GM19239 (cell line): ENCODE measurements at places on chromosomes 3 and 15.

DNA sequence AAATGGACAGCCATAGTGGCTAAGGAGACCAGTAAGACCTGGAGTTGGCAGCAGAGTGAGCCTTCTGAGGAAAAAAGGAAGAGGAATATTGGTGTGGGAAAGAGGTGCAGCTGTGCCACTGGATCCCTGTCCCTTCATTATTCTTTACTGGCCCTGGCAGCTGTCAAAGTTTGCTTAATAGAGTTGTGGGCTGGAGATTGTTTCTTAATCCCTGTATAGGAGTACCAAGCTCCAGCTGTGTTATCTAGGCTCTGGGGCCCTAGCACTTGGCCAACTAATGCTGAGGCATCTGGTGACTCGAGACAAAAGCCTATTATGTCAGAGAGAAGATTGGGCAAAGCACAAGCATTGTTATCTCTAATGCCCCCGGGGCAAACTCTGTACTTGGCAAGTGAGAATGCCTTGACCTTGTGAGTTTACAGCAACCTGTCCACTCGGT is 61.4 kb downstream of the ZNF609 start:
- no peak for DNase-seq

GRCh38 chr3:18401300-18401961 is 23.7 kb downstream of the SATB1 start:
- DNase-seq = no peak

- no peak for DNase-seq
Measured at GRCh38 chr3:127161973-127162579, 30.9 kb upstream of the PRR23E start.

GRCh38 chr15:23823508-23823907 is 136.4 kb upstream of the NDN start:
- DNase-seq = no peak

DNA sequence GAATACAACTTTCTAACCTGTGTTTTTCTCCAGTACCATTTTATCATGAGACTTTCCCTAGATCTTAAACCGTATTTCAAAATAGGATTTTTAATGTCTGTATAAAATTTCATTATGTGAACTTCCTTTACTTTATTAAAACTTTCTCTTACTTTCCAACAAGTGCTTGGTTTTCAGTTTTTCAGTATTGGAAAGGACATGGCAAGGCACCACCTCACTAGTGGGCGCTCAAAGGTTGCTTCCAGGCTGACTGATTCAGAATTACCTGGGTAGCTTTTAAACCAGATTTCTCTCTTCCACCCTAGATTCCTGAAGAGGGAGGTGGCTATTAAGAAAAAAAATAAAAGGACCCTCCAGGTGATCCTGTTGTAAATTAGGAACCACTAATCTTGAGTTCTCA is 236.6 kb downstream of the SOX2 start:
- no peak for DNase-seq

DNA sequence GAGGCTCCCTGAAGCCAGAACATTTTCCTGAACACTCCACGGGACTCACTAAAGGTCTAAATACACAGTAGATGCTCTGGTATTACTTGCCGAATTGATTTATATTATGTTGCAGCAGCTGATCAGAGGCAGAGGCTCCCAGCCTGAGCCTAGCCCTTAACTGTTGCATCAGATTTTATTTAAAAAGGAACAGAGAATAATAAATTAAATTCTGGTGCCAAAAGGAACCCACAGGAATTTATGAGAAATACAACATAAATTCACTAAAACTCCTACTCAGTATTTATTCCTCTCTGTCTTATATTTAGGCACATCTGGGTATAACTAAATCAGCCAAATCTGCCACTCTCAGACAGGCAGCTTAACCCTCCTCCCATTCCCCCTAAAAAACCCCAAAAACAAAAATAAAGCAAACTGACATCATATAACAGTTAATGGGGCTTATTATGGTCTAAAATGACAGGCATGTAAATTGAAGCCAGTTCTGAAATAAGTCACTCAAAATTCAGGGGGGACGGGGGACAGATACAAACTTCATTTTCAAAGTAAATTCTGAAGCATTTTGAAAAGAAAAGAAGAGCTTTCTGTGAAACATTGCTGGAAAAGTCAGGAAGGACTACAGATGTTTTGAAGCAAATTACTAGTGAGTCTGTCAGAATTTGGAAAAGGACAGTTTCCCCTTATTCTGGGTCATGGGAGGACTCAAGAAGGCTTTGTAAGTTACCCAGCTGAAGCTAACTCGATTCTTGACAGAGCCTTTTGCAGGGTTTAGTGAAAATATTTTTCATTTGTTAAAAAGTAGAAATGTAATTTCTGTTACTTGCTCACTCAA is 53.8 kb upstream of the CORO2B start:
- no peak for DNase-seq

DNA sequence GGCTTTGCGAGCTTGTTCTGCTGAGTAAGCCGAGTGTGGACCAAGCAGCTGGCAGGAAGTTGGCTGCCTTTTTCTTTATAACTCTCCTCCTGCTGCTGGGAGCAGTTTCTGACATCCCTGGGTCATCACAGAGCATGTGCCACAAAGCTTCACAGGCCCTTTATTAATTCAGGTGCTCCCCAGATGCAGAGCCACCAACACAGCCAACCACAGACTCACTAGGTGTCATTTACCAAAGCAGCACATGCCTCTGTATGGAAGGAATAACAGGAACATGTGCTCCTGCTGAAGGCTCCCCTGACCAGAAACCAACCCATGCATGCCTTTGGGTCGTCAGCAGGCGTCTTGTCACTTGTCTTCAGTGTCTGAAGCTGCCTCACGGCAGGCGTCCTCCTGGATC is 152.5 kb downstream of the ADAMTS17 start:
- no peak for DNase-seq

GRCh38 chr3:139778682-139779233 is 101.0 kb upstream of the NMNAT3 start:
- DNase-seq = no peak

- no peak for DNase-seq
Measured at GRCh38 chr15:64324165-64324877, 31.7 kb downstream of the CSNK1G1 start.

- no peak for DNase-seq
Measured at GRCh38 chr15:49692514-49693090, 71.8 kb downstream of the DTWD1 start.

DNA sequence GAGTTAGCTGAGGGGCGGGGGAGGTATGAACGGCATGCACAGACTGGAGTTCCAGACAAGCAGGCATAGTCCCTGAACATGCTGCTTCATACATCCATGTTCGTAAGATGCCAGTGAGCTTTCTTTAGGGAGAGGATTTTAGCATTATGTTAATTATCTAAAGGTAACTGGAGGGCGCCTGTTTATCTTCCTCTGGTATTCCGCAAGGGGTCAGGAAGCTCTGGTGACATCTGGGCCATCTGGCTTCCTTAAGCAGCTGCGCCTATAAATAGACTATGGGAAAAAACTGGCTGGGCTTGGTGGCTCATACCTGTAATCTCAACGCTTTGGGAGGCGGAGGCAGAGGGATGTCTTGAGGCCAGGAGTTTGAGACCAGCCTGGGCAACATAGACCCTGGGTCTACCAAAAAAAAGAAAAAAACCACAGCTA is 1.5 kb upstream of the FBXO22 start:
- no peak for DNase-seq

GRCh38 chr15:57782731-57783130 is 76.2 kb downstream of the POLR2M start:
- DNase-seq = no peak

- no peak for DNase-seq
Measured at GRCh38 chr3:46114323-46114988, 87.2 kb upstream of the XCR1 start.

DNA sequence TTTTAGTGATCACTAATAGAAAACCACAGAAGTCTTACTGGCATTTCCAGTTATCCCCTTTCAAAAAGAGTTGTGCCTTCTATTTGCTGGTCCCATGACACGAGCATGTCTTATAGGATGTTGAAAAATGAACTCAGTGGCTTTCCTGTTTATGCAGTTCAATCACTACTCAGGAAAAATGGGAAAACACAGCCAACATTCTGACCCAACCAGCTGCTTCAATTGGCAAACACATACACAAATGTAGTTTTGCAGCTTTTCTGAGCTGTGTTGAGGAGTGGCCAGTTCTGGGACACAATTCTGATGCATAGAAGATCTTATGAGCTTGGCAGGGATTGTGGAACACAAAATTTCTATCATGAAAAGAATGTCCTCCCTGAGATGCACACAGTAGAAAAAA is 40.3 kb downstream of the FSTL1 start:
- no peak for DNase-seq

DNA sequence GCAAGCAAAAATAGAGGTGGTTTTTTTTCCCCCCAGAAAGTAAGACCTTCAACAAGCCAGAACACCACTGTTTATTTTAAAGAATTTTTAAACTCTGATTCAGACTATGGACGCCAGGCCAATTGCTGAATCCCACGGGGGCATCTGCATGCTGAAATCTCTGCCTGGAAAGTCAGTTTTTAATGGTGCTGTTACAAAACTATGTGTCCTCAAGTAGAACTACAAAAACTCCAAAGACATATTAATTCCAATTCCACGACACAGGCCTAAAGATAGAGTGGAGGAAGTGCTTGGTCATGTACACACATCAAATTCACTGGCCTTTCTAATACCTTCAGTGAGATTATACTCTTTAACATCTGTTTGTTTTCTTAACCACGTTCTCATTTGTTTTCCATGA is 490.5 kb upstream of the NR2F2 start:
- no peak for DNase-seq

GRCh38 chr3:82636177-82636576 is 874.7 kb upstream of the GBE1 start:
- no peak for DNase-seq

GRCh38 chr15:100919481-100920405 is 586 bp downstream of the LRRK1 start:
- DNase-seq = no peak

- no peak for DNase-seq
Measured at GRCh38 chr3:19945969-19946831, 697 bp upstream of the RAB5A start.

GRCh38 chr3:155192957-155193746 is 100.3 kb downstream of the STRIT1 start:
- no peak for DNase-seq

DNA sequence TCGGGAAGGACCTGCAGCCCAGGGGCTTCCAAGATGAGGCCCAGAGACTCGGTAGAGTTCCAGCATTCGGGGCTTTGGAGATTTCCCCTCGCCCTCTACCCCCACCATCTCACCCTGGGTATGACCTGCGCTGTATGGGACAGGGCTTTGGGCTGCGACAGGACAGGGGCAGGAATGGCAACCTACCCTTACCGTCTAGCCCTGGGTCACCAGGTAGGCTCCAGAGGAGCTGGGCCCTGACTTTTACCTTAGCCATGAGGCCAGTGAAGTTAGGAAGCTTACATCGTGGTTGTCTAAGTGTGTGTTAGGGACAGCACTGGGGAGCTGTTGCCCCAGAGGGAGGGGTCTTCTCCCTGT is 683 bp downstream of the PPM1M start:
- DNase-seq = no peak

- no peak for DNase-seq
Measured at GRCh38 chr3:41426485-41426884, 227.2 kb downstream of the CTNNB1 start.

DNA sequence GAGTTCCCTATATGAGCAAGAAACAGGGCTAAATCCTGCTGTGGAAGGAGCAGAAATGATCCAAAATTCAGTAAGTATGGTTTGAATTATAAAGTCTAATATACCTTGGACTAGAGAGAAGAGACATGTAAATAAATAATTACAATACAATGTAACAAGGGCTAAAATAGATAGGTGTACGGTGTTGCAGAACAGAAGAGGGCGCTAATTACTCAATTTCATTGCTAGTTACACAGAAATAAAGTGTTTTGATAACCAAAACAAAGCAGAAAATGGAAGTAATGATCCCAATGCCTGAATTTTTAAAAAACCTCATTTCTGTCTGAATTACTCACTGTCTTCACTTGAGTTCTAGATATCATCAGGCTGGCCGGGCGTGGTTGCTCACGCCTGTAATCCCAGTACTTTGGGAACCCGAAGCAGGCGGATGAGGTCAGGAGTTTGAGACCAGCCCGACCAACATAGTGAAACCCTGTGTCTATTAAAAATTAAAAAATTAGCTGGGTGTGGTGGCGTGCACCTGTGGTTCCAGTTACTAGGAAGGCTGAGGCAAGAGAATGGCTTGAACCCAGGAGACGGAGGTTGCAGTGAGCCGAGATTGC is 8.3 kb upstream of the PLCH1 start:
- DNase-seq = no peak

DNA sequence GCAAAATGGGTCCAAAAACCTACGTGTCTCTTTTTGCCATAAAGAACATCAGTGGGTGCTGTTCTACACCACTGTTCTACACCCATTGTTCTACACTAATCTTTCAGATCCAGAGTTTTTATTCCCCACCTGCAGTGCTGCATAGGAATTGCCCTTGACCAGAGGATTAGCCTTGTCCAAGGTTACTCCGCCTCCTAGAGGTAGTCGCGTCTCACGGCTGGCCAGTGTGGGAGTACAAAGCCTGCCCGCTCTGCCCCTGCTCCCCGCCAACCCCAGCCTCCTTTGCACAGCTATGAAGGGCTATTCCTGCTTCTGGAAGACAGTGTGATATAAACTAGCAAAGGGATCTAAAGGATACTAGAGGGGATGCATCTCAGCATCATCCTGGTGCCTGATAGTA is 222.1 kb upstream of the LMCD1 start:
- no peak for DNase-seq

DNA sequence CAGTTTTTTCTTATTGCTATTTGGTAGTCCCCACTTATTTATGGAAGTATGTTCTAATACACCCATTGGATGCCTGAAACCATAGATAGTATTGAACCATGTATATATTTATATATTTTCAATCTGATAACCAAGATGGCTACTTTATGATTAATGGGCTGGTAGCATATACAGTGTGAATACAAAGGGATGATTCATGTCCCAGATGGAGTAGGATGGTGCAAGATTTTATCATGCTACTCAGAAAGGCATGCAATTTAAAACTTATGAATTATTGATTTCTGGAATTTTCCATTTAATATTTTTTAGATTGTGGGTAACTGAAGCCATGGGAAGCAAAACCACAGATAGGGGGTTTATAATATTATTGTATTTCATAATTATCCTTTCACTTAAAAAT is 35.2 kb downstream of the AP4E1 start:
- DNase-seq = no peak

DNA sequence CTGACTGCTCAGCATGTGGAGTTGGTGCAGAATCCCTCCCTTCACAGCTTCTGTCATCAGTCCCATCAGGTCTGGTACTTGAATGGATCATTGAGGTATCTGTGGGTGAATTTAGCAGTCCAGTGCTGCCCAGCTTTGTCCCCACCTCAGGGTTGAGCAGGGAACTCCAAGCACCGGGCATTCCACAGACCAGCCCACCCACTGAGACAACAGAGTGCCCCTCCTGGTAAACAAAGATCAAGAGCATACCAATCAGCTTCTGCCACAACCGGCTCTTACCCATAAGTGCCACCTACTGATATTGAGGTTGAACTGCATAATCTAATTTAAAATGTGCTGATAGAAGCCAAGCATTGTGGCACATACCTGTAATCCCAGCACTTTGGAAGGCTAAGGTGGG is 57.1 kb upstream of the FXR1 start:
- no peak for DNase-seq

DNA sequence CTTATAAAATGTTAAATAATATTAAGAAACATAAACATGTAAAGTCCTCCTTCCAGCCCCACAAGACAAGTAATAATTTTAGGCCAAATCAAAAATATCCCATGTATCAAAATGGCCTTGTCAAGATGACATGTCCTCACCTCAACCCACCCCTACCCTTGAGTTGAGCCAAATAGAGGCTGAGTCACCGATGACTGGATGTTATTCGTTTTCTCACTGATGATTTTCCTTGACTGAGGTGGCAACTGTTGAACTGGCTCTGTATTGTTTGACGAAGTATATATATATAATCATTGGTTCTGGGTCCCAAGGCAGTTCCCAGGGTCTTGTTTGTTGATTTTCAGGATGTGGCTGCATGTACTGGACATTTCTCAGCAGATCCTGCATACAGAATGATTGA is 75.3 kb downstream of the TMEM108 start:
- no peak for DNase-seq
